A549 treated with RU486 at 1 μM for 4 hours (cell line): ENCODE measurements at places on chromosomes 2 and 18. TPM values are rescaled to one million over a fixed set of nuclear protein-coding genes. Genes with fewer than 3 reads are reported as not detected.

NPC1 gene
- total RNA-seq, result 72.0 to 111 TPM (median 92.2 TPM) in 5 replicates

MGAT4A gene
- total RNA-seq, result 0.85 to 1.6 TPM (median 1.4 TPM) in 5 replicates

INHA gene
- 0.17 to 0.81 TPM (median 0.51 TPM) in 5 replicates for total RNA-seq

LIMS4 gene
- 0.37 to 1.1 TPM (median 0.56 TPM) in 5 replicates for total RNA-seq

IGFBP2 gene
- total RNA-seq, result 57.2 to 86.8 TPM (median 77.3 TPM) in 5 replicates

PAX8 gene
- 0.54 to 1.2 TPM (median 1.1 TPM) in 5 replicates for total RNA-seq

SPATA3 gene
- total RNA-seq, result not detected in 5 replicates

LAMA3 gene
- total RNA-seq, result 29.8 to 39.0 TPM (median 38.4 TPM) in 5 replicates

ALK gene
- not detected in 5 replicates for total RNA-seq

CDH2 gene
- 29.9 to 52.8 TPM (median 43.0 TPM) in 5 replicates for total RNA-seq

SELENOI gene
- total RNA-seq, result 11.8 to 21.5 TPM (median 21.0 TPM) in 5 replicates

PAIP2B gene
- 0.22 to 0.32 TPM (median 0.25 TPM) in 5 replicates for total RNA-seq

MAL gene
- total RNA-seq, result not detected in 5 replicates

DSC2 gene
- total RNA-seq, result 0.93 to 1.8 TPM (median 1.3 TPM) in 5 replicates

C2orf72 gene
- 5.6 to 9.3 TPM (median 5.6 TPM) in 5 replicates for total RNA-seq

FBXO11 gene
- 19.6 to 57.1 TPM (median 42.0 TPM) in 5 replicates for total RNA-seq

MBD1 gene
- total RNA-seq, result 25.2 to 37.5 TPM (median 34.6 TPM) in 5 replicates
